ENCODE measurements at places on chromosomes 4 and X.

GRCh38 chr4:162959046-162959445 lies 207.6 kb downstream of the NAF1 start:
- no peak for DNase-seq

DNA sequence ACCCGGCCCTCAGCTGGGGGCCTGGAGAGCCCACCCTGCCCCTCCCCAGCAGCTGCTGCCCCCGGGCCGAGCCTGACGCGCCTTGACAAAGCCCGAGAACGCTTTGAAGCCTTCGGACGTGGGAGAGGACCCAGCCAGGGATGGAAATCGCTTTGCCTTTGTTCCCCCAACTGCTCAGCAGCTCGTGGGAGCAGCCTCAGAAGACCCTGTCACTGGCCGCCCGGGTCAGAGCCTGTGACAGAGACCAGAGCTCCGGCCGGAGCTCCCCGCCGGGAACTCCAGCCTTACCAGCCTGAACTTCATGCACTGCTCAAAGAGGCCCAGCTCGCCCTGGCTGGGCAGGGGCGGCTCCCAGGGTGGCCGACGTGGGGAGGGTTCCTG lies 2.6 kb upstream of the SLC6A8 start:
- no peak for DNase-seq

DNA sequence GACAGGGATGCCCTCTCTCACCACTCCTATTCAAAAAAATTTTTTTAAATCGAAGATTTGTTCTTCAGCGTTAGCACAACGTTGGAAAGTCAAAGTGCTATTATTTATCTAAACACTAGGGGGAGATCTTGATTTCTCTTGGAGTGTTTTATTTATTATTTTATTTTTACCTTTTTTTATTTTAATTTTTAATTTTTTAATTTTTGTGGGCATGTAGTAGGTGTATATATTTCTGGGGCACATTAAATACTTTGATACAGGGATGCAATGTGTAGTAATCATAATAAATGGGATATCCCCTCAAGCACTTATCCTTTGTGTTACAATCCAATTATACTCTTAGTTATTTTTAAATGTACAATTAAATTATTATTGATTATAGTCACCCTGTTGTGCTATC lies 37.4 kb upstream of the SLC10A4 start:
- DNase-seq: no peak

DNA sequence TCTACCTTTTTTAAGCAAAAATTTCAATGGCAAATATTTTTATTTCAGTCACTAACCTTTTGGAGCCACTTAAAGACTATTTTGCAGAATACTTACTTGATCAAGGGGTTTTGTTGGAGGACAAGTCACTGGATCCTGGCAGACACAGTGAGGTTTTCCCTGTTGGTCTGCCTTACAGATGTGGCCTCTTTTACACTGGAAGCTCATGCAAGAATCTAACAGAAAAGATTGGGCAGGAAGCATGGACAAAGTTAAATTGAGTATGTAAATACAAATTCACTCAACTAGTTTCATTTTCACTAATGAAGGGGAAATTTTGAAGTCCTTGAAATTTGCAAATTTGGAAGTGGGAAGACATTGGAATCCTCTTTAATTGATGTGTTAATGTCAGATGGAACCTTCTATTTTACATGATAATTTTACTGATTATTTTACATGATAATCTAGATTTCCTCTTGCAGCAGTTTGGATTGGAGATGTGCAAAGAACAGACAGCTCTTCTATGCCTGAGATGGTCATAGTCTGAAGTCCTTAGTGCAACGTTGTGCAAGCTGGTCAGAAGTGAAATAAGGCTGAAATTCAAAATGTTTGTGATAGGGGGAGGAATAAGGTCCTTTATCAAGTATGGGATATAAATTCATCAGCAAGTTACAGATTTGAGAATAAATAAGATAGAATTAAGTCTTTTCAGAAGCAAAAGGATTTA lies 38.4 kb downstream of the SPARCL1 start:
- no peak for DNase-seq

DNA sequence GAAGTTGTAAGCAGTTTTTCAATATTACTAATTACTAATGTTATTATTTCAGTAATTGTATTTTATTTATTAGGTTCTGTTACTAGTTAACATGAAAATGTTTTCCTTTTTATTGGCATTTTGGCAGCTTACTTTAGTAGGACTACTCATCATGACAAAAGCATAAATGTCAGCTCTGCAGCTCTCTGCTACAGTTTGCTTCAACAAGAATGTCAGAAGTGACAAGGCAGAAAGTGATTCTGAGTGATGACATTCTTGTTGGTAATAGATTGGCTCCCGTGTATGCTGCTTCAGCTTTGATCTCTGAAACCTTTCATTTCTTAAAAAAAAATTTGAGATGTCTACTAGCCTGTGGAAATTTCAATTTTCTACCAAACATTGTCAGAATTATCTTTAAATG lies 1193.9 kb downstream of the FSTL5 start:
- DNase-seq: no peak

GRCh38 chr4:172962564-172963353 lies 205.9 kb upstream of the GALNT7 start:
- no peak for DNase-seq

DNA sequence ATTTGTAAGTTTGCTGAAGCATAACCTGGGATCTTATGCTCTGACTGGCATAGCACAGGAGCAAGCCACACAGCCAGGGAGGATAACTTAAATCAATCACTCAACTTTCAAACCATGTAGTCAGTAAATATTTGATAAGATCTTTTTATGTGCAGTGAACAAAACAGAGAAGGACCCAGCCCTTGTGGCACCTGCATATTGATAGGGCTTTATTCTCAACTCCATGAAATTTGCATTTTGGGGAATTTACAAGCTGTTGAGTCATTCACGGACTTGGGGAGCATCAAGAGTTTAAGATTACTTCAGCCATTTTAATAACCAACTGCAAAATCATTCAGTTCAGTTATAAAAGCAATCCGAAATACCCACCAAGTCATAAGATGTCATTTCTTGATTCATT lies 122.6 kb downstream of the COMMD8 start:
- no peak for DNase-seq

GRCh38 chrX:19782419-19782818 lies 105.0 kb downstream of the SH3KBP1 start:
- no peak for DNase-seq

DNA sequence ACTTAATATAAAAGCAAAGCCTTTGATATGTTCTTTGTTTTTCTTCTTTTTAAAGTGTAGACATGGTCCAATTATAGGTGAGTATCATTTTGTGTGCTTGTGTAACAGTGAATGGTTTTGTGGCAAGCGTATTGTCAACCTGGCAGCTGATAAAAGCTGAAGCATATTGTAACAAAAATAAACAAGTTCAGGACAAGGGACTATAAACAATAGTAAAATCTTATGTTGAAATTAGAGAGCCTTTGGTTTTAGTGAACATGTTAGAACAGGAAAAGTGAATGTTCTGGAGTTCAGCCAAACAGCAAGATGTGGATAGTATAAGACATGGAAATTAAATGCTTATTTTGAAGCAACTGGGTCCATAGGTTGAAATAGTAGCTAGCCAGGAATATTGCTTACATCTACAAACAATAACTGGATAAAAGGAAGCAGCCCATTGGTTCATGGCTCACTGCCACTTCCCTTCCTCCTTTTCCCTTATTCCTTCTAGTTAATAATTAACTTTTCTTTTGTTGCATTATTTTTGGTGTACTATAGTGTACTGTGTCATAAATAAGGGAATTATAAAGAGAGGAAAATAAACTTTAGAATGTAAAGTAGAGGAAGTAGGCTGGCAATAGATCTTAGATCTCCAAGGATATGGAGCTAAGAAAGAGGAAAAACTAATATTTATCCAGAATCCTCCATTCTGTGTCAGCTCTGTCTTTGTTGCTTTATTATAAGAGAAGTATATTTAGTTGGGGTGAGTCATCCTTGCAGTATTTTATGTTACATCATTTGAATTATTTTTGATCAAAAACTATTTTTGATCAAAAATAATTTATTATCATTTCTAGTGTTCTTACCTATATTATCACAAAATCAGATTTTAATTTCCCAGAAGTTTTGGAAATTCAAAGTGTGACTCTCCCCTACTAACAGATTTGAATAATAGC lies 65.6 kb downstream of the MRPL1 start:
- DNase-seq: no peak

DNA sequence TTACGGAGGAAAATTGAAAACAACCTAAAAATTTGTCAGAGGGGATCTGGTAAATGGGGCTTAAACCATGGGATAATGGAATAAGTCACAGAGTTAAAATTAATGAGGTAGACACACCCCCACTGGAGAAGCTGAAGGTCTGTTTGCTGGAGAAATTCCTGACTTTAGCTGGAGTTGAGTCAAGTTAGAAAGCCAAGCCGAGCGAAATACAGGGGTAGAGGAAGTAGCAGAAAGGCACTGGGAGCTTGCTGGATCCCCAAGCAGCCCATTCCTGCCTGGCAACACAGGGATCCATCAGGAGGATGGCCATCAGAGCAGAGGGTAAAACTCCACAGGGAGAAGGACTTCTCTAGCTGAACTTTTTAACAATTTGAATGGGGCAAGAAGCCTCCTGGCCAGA lies 163.8 kb downstream of the ATRX start:
- DNase-seq: no peak

DNA sequence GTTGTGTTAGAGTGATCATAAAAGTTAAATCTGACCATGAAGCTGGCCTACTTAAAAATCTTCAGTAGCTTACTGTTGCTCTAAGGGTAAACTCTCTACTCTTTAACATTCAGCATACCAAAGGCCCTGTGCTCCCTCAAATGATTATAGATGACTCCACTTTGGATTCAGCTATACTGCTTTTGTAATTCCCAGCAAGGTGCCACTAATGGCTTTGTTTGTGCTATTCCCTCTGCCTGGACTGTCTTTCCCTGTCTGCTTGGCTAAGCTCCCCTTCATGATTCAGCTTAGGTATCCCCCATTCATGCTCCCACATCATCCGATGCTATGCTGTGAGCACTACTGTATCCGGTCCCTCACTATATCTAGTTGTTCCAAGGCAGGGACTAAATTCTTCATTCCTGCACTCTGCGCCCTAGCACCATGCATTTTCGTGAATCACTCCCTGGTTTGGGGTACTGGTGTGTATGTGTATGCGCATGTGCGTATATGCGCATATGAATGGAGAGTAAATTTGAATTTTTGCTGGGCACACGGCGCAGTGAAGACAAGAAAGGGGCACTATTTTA lies 453 bp upstream of the PBDC1 start:
- DNase-seq: no peak

- no peak for DNase-seq
These were observed 68.9 kb downstream of the MAP3K15 start for GRCh38 chrX:19446397-19446796.

GRCh38 chr4:149999485-150000074 lies 78.7 kb upstream of the DCLK2 start:
- DNase-seq: no peak

DNA sequence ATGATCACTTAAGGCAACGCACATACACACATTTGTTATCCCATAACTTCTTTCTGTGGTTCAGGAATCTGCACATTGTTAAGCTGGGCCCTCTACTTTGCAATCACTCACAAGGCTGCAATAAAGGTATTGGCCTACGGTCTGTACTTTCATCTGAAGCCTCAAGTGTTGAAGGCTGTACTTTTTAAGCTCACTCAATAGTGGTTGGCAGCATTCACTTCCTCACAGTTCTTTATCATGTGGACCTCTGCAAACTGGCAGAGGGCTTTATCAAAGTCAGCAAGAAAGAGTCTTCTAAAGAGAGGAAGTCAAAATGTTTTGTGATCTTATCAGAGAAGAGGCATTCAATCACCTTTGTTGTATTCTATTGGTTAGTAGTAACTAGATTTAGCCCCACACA lies 301.4 kb upstream of the EPHA5 start:
- DNase-seq: no peak

DNA sequence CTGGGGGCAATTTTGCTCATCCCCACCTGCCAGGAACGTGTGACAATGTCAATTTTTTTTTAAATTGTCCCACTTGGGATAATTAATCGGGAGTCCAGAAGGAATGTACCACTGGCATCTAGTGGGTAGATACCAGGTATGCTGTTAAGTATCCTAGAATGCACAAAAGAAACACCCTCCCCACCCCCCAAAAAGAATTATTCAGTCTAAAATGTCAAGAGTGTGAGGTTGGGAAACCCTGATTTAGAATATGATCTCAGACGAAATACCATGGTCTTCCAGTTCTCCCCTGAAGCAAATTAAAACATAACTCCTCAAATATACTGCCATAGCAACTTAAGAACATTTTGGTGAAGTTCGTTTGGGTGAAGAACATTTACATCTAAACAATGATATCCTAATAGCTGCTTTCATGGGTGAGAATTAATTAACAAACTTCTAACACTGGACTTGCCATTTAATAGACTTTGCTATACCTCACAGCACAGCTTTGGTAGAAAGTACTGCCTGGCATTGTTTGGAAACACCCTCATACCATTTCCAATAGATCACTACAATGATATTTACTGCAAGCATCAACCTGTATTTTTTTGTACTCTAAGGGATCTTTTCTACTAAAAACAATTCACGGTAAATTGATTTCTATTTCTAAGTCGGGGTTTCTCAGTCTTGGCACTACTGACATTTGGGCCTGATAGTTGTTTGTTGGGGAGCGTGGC lies 36.5 kb downstream of the SH3RF1 start:
- no peak for DNase-seq

All from activated CD8-positive, alpha-beta T cell treated with anti-CD3 and anti-CD28 coated beads for 36 hours (primary cell).